ENCODE measurements at places on chromosomes 5 and 9. TPM values are rescaled to one million over a fixed set of nuclear protein-coding genes. Genes with fewer than 3 reads are reported as not detected.

GRCh38 chr5:113283558-113283957 lies 151.2 kb downstream of the TSSK1B start:
- H3K4me1 ChIP-seq = no peaks in the 10 kb centered on the region
- DNase-seq = no peak
- H3K27ac ChIP-seq = no peak overlapping the region

DNA sequence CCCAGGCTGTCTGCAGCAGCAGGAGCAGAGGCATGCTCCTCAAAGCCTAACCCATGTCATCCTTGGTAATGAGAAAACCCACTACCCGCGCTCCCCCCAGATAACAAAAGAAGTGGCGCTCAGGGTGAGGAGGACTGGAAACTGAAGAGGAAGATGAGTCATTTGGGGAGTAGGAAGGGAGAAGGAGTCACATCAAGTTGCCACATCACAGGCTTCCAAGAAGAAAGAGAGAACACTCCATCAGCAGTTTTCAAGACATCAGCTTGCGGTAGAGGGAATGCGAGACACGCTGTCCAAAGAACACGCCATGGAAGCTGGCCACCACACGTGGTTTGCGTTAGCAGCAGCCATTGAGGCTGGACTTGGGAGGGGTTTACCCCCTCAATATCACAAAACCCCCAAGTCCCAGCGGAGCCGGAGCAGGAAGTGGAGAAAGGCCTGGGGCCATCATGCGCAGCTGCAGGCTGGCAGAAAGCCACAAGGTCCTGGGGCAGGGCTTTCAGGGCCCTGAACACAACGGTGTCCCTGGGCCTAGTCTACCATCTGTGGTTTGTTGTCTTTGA lies 41.5 kb downstream of the SH3PXD2B start:
- H3K4me3 ChIP-seq = no peak overlapping the region
- H3K4me1 ChIP-seq = peaks cover 18% of the 10 kb centered on the region
- H3K27ac ChIP-seq = peak overlapping the region; percentile 82
- DNase-seq = no peak
- H3K36me3 ChIP-seq = no peaks in the 10 kb centered on the region
- H3K27me3 ChIP-seq = no peaks in the 10 kb centered on the region

- no peak overlapping the region for H3K4me3 ChIP-seq
- no peak overlapping the region for H3K27ac ChIP-seq
- no peaks in the 10 kb centered on the region for H3K36me3 ChIP-seq
- no peak for DNase-seq
Measured at GRCh38 chr9:3960661-3961144, 339.2 kb downstream of the GLIS3 start.

DNA sequence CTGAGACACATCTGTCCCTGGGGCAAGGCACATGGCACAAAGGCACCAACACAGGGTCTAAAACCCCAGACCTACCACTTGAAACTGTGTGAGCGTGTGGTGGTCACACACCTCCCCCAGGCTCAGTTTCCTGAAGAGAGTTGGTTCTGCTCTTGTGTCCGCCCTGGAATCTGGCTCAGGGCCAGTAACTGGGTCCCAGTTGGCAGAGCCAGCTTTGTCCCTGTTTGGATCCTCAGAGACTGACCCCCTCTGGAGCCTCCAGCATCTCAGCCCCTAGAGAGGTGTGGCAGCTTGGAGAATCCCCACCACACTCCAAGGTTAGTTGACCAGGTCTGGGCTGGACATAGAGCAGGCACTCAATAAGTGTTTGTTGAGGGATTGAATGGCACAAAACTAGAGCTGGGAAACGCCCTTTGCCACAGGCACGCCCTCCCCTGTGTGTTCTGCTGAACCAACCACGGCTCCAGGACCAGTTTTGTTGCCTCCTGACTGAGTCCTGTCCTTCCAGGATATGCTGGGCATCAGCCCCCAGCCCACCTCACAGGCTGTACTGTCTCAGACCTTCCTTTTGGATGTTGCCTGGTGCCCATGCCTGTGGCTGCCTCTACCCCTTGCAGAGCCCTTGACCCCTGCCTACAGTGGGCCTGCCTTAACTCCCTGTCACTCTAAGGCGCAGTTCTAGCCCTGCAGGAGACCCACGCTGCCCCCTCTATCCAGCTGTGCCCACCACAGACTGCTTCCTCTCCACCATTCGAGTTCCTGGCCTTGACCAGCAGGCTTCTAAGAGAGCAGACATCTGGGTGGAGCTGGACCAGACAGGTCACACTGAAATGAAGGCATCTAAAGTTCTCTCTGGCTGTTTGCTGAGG lies 3.8 kb upstream of the PDLIM4 start:
- H3K27me3 ChIP-seq = no peaks in the 10 kb centered on the region
- no peaks in the 10 kb centered on the region for H3K36me3 ChIP-seq
- H3K27ac ChIP-seq = no peak overlapping the region
- H3K4me1 ChIP-seq = peaks cover 12% of the 10 kb centered on the region
- H3K4me3 ChIP-seq = no peak overlapping the region
- DNase-seq = no peak

Gene LCN10
- 0.18 TPM for polyA plus RNA-seq

- H3K36me3 ChIP-seq = no peaks in the 10 kb centered on the region
- no peaks in the 10 kb centered on the region for H3K4me1 ChIP-seq
- no peak overlapping the region for H3K4me3 ChIP-seq
- no peak overlapping the region for H3K27ac ChIP-seq
- no peak for DNase-seq
Measured at GRCh38 chr9:7912037-7912535, 112.5 kb upstream of the DMAC1 start.

Gene PCDHGA9
- 6.0 TPM for polyA plus RNA-seq

DNA sequence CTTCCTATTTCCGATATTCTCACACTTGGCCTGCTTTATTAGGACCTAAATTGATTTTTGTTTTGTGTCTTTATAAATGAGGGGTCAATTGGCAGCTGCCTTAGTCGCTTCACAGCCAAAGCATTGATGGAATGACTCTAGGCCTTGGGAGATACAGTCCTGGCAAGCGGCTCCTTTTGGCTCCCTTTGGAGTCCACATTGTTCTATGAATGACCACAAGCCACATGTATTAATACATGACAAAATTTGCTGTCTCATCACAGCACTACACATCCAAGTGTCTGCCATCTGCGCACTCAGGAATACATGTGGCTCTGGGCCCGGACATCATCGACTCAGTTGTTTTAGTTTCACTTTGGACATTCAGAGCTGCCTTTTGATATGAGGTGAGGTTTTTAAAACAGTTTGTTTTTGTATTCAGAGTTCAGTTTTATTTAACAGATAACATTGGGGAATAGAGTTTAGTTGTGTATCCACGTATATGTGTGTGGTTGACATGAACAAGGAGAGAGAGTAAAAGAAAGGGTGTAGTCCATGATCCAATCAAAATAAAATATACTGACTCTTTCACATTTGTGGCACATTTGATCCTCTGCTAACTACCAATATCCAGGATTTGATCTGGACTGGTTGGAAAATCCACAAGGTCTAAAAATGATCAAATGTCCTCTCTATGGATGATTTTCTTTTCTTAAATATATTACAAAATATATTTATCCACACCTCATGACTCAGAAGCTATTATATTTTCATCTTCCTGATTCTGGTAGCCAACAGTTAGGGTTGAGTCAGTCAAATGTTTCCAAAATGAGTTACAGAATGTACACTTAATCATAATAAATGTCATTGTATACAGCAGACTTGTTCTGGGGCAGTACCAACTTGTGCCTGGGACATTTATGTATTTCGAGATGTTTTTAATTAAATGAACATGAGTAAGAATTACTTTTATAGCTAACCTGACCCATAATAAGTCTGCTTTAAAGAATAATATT lies 114.0 kb upstream of the MTAP start:
- no peak overlapping the region for H3K27ac ChIP-seq
- H3K4me1 ChIP-seq = no peaks in the 10 kb centered on the region
- no peaks in the 10 kb centered on the region for H3K36me3 ChIP-seq
- DNase-seq = no peak

Gene PCDHA1
- 0.14 TPM for polyA plus RNA-seq

DNA sequence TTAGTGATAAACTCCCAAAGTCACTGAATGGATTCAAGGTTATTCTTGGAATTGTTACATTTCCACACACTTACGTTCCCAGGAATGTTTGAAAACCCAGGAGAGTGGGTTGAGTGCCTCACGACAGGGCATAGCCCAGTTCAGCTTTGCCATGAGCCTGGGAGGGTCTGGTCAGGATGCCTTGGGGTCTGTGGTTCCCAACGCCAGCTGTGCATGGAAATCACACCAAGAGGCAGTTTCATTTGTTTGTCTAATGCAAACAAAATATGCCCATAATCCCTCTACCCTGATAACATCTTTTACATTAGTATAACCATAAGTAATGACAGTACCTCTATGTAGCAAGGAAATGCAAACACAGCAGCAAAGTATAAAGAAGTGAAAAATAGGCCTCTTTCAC lies 25.3 kb upstream of the MSX2 start:
- no peak overlapping the region for H3K4me3 ChIP-seq
- no peaks in the 10 kb centered on the region for H3K4me1 ChIP-seq
- H3K27ac ChIP-seq = no peak overlapping the region
- no peak for DNase-seq
- H3K27me3 ChIP-seq = no peaks in the 10 kb centered on the region
- H3K36me3 ChIP-seq = no peaks in the 10 kb centered on the region

GRCh38 chr5:104815212-104815611 lies 1252.6 kb upstream of the NUDT12 start:
- no peaks in the 10 kb centered on the region for H3K27me3 ChIP-seq
- no peak overlapping the region for H3K27ac ChIP-seq

DNA sequence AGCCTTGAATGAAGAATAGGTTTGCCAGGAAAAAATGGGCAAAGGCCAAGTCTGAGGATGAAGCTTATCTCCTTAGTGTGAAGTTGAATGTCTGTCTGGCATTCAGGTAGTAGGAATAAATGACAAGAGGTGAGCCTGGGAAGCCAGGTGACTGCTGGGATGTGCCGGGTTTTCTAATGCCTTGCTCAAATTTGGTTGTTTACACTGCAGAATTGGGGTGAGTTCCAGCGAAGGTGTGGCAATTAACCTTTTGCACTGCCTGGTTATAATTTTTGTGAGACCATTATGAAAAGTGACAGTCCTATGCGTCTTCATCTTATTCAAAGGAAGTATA lies 73.6 kb downstream of the MAST4 start:
- no peaks in the 10 kb centered on the region for H3K4me1 ChIP-seq
- DNase-seq = no peak
- H3K27ac ChIP-seq = no peak overlapping the region
- H3K27me3 ChIP-seq = no peaks in the 10 kb centered on the region

Gene OR13F1
- not detected for polyA plus RNA-seq

- DNase-seq = no peak
- H3K27ac ChIP-seq = no peak overlapping the region
- H3K4me1 ChIP-seq = no peaks in the 10 kb centered on the region
- no peaks in the 10 kb centered on the region for H3K27me3 ChIP-seq
- no peaks in the 10 kb centered on the region for H3K36me3 ChIP-seq
Measured at GRCh38 chr5:135827965-135828781, 6.3 kb upstream of the SLC25A48 start.

DNA sequence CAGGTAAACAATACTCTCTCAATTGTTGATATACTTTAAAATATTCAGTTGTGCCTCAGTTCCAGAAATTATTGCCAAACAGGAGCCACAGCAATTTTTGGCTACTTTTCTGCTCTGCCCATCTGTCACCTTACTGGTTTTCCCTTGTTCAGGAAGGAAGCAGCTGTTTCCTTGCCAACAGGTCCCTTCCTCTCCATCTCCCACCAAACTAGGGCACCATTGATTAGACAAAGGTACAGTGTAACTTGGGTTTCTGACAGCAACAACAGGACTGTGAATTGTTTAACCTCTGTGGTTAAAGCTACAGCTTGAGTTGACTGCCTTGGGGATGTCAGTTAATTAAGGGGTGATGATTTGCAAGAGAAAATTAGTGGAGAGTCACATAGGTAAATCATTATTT lies 76.9 kb downstream of the PIP5K1B start:
- peaks cover 4% of the 10 kb centered on the region for H3K36me3 ChIP-seq
- H3K4me1 ChIP-seq = peaks cover 61% of the 10 kb centered on the region
- no peak overlapping the region for H3K4me3 ChIP-seq
- no peak overlapping the region for H3K27ac ChIP-seq
- no peaks in the 10 kb centered on the region for H3K27me3 ChIP-seq
- DNase-seq = no peak

- no peaks in the 10 kb centered on the region for H3K27me3 ChIP-seq
- no peaks in the 10 kb centered on the region for H3K36me3 ChIP-seq
Measured at GRCh38 chr5:97085459-97086181, 56.8 kb downstream of the LIX1 start.

Gene PCDH1
- polyA plus RNA-seq = 32.8 TPM

Gene RXRA
- 42.9 TPM for polyA plus RNA-seq

GRCh38 chr5:145835848-145836239 lies 702 bp upstream of the PRELID2 start:
- H3K27ac ChIP-seq = peak overlapping the region; percentile 68
- peak overlapping the region; percentile 78 for H3K4me3 ChIP-seq
- peaks cover 3% of the 10 kb centered on the region for H3K4me1 ChIP-seq
- no peaks in the 10 kb centered on the region for H3K27me3 ChIP-seq

DNA sequence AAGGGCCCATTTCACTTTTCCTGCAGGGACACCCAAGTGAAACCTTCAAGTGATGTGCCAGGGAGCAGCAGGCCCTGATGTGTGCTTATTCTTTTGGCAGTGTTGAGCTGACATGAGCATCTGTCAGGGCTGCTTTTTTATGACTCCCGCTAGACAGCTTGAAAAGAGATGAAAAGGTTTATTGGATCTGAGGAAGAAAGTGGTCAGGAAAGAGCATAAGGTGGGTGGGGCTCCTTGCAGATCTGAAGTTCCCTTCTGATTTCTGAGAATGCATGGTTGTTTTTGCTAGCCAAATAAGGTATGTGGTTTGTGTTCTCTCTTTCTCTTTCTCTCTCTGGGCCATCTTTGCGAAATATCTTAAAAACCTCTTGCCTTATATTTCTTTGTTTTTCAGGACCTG lies 316.1 kb downstream of the DMRT2 start:
- H3K27me3 ChIP-seq = no peaks in the 10 kb centered on the region
- no peaks in the 10 kb centered on the region for H3K36me3 ChIP-seq
- H3K27ac ChIP-seq = no peak overlapping the region
- DNase-seq = no peak

GRCh38 chr9:126419475-126419874 lies 92.8 kb downstream of the MVB12B start:
- H3K27me3 ChIP-seq = no peaks in the 10 kb centered on the region
- no peak overlapping the region for H3K27ac ChIP-seq
- no peak overlapping the region for H3K4me3 ChIP-seq
- H3K36me3 ChIP-seq = no peaks in the 10 kb centered on the region

- H3K4me3 ChIP-seq = no peak overlapping the region
- no peaks in the 10 kb centered on the region for H3K36me3 ChIP-seq
- H3K4me1 ChIP-seq = no peaks in the 10 kb centered on the region
- H3K27me3 ChIP-seq = peaks cover 95% of the 10 kb centered on the region
- no peak for DNase-seq
Measured at GRCh38 chr9:132426639-132427414, 16.8 kb downstream of the CFAP77 start.
